Colonic mucosa (tissue), 4 donors: ENCODE measurements at places on chromosomes 12 and 14. TPM values are rescaled to one million over a fixed set of nuclear protein-coding genes. Genes with fewer than 3 reads are reported as not detected.
A peak's percentile ranks its signal among the peaks of the same experiment; 100 is the strongest.

Gene COCH
- total RNA-seq = 0.91 TPM

Gene ADCY4
- 6.7 TPM for total RNA-seq

DNA sequence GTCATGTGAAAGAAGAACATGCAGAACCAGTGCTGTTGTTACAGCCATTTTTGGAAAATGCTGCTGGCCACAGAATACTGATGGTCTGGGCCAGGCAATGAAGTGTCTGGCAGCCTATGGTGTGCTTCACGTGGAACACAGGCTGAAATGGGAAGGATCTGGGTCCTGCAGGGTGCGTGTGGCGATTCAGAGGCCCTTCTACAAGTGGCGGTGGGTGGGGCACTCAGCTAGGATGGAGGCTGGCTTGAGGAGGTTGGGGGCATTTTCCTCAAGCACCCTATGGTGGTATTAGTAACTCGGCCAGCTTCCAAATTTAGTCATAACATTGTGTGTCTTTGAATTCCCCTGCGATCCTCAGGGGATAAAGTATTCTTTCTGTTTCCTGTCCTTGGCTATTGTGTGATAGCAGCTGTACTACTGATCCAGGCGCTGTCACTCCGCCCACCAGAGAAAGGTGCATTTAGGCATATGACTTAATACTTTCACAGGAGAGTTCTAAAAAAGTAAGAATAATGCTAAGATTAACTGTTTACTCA is 9.2 kb upstream of the RAD52 start:
- no peak for DNase-seq

DNA sequence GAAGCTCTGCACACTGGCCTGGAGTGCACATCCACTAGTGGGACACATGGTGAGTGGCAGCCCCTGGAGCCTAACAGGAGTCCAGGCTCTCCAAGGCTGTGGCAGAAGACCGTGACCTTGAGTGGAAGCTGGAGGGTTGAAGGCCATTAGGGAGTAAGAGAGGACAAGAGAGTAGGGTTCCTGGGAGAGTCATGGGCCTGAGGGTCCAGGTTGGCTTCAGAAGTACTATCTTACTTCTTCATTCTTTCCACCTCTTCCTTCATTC is 406 bp downstream of the IL23A start:
- no peak for DNase-seq

GRCh38 chr14:75022655-75023054 is 19.9 kb downstream of the EIF2B2 start:
- DNase-seq = no peak

Gene PPFIA2
- 2.2 TPM for total RNA-seq

DNA sequence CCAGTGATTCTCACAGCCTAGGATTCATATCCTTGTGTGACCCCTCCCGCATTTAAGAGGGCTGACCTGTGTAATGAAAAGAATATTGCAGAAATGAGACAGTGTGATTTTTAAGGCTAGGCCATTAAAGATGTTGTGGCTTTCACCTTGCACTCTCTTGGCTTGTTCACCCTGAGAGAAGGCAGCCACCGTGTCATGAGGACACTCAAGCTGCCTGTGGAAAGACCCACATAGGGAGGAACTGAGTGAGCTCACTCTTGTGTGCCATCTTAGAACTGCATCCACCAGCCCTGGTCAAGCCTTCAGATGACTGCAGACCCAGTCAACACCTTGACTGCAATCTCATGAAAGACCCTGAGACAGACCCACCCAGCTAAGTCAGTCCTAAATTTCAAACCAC is 46.3 kb upstream of the TMPO start:
- DNase-seq = no peak

Gene SOS2
- total RNA-seq = 43.7 TPM

GRCh38 chr12:78963439-78964227 is 99.1 kb downstream of the SYT1 start:
- no peak for DNase-seq

- no peak for DNase-seq
These were observed 130.6 kb upstream of the BTG1 start for GRCh38 chr12:92276276-92276675.

DNA sequence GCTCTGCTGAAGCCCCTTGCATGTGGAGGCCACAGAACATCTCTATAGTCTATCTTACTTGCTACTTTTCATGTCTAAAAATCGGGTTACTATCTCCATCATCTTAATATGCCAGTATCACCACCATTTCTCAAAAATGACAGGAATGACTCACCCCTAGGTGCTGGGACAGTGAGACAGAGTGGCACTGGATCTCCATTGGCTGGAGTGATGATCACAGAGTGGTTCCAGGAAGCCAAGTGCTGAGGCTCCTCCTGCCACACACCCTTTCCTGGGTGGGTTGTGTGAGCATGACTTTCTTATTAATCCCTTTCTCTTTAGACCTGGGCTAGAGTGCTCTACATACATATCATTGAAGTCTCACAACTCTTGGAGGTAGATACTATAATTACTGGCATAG is 3.3 kb upstream of the ASCL1 start:
- DNase-seq = no peak

GRCh38 chr12:104137001-104137901 is 759 bp downstream of the NFYB start:
- DNase-seq = peak; percentile 41

DNA sequence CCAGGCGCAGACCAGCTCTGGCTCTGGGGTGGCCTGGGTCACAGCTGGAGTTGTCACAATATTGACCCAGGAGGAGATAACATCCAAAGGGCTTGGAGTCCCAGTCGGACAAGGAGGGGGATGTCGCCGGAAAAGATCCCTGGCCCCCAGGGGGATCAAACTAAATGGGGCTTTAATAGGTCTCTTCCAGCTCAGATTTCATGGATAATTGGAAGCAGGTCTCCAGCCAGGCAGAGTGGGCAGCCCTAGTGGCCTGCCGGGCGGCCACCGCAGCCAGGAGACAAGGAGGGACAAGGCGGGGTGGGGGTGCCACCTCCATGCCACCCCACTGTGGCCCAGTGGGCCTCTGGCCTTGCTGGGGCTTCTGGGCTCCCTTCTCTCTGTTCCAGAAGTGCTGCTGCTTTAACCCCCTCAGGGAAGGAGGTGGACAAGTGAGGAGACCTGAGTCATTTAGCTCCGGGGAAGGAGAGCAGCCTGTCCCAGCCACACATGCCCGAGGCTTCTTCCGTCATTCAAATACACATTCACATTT is 23.1 kb upstream of the PGF start:
- DNase-seq = no peak

GRCh38 chr14:75906680-75907280 is 75.0 kb downstream of the TGFB3 start:
- peak; percentile 78 for DNase-seq

Gene RND1
- 3.4 TPM for total RNA-seq

DNA sequence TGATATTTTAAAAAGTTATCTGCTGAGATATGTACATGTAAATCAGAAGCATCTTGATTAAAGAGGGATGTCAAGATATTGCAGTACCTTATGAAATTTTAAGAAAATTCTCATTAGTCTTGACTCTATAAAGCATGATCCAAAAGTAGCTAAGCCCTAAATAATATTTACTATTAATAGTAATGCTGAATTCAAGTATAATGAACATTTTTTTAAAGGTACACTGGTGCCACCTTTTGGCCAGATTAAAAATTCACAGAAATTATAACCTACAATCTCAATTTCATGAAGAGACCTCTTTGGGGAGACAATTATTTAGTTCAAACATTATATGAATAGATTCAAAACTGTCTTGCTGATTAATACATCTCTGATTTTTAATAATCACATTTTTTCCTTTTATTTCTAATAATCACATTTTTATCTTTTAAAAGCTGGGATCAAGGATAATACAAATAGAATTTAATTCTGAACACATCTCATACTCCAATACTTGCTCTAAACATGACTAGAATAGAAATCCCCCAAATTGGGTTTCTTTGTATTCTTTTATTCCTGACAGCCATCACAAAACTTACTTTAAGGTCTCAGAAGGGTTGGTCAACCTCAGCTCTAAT is 13.4 kb downstream of the AKAP5 start:
- no peak for DNase-seq

GRCh38 chr12:89540586-89540985 is 14.7 kb upstream of the POC1B start:
- no peak for DNase-seq

GRCh38 chr14:26410189-26410685 is 187.6 kb downstream of the NOVA1 start:
- no peak for DNase-seq
